ENCODE measurements at places on chromosomes 16 and 17.

DNA sequence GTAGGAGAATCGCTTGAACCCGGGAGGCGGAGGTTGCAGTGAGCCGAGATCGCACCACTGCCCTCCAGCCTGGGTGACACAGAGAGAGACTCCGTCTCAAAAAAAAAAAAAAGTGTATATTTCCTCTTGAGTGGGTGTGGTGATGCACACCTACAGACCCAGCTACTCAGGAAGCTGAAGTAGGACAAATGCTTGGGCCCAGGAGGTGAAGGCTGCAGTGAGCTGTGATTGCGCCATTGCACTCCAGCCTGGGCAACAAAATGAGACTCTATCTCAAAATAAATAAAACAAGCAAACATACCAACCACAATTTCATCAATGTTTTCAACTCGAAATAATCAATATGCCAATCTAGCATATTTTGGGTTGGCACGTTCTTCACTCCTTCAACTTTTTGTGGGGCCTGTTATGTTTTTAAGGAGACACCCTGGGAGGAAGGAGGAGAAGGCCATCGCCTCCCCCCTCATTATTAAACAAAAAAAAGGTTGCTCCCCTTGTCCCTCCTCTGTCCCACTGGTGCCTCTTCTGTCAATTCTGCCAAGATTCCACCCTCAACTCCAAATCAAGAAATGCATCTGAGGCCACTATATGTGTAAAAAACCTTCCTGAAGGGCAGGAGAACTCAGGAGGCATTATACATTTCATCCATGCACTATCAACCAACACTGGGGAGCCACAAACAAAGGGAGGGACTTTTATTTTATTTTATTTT lies 52.4 kb upstream of the ATF7IP2 start:
- DNase-seq, result no peak

- DNase-seq, result peak; percentile 78
Observed at GRCh38 chr16:19118938-19119431, 5.2 kb downstream of the ITPRIPL2 start.

GRCh38 chr17:38958326-38958725 lies 8.9 kb downstream of the FBXO47 start:
- DNase-seq, result no peak

GRCh38 chr17:33473061-33473460 lies 180.0 kb upstream of the ASIC2 start:
- no peak for DNase-seq

GRCh38 chr16:55849536-55849935 lies 16.6 kb upstream of the CES1 start:
- DNase-seq, result peak; percentile 45

DNA sequence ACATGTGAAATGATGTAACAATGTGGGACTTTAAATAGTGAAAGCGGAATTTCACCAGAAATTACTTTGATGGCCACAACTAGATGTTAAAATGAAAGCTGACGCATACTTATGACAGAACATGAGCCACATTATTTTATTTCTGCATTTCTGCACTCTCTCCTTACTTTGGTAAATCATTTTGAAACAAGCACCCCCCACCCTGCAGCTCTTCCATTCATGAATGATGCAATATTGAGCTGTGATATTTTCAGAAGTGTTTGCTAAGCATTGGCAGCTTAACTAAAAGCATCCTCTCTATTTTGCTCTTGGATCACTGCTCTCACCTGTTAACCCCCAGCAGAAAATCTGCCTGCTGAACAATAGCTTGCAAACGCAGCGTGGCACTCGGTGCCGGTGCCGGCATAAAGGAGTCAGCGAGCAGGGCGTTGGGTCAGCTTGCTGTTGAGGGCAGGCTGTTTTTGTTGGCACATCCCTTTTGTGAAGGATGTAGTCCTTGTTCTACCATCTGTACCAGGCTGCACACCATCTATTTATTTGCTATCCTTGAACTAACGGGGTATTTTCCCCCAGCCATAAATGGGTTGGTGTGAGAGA lies 30.8 kb upstream of the CBLN1 start:
- DNase-seq, result no peak

DNA sequence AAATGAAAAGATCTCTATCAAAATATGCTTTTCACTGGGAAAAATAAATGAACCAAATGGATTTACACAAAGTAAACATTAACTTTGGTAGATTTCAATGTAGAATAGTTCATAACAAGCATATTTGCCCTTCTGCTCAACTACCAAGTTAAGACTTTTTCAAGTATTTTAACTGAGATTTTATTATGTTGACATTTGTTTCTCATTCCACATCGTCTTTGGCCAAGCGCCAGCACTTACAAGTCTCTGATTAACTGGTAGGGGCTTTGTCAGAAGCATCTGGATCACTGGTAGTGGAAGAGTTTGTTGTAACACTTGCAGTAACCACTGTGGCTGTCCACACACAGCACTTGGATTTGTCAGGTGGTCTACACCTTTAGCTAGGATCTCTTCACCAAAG lies 22.9 kb downstream of the SLFN12L start:
- DNase-seq, result no peak

GRCh38 chr17:77750427-77751043 lies 208.0 kb upstream of the TNRC6C start:
- DNase-seq, result peak; percentile 48

DNA sequence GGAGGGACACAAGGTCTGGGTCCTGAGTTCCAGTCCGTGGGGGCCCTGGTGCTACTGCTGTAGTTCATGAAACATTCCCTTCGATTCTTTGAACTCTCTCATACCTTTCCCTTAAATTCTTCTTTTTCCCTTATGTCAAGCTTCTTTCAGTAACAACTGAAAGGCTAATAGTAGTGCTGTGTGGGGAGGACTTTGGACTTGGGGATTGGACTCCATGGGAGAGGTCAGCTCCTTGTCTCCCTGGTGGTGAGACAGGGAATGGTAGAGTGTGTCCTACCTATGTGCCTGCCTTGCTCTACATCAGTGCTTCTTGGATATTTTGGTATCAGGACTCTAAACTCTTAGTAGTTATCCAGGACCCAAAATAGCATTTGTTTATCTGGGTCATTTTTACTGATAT lies 628.1 kb downstream of the WWOX start:
- DNase-seq, result no peak

DNA sequence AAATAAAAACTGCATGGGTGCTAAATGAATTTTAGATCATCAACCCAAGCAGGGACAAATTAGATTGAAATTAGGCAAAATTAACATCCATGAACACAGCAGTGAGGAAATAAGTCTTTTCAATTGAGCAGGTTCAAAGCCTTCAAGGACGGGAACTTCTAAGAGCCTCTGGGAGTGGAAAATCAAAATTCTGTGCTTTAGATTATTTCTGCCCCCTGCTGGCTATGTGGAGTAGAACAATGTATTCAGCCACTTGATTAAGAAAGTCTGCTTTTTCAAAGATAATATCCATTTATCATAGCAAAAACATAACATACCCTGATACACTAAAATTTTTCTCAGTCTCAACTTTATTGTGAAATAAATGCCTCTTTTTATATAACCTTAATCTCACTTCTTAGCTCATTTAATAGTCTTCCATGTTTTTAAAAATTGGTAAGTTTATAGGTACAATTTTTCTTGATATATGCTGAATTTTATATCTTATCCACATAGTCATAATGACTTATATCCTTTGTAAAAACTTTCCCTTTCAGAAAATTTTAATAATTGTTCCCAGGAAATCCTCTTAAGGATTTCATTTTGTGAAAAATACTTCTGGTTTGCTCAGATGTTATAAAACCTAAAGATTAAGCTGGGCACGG lies 28.1 kb upstream of the NOL11 start:
- no peak for DNase-seq

GRCh38 chr16:27218756-27219155 lies 15.4 kb downstream of the KDM8 start:
- DNase-seq, result no peak

GRCh38 chr16:85192238-85193114 lies 80.2 kb upstream of the CIBAR2 start:
- no peak for DNase-seq

- DNase-seq, result no peak
Observed at GRCh38 chr17:40799859-40800258, at the start of gene KRT28. TSS of gene KRT28 (minus strand) at chr17:40799959. CDS start at chr17:40799893, 66 bp downstream.
